ENCODE measurements at places on chromosomes 3 and 15. TPM values are rescaled to one million over a fixed set of nuclear protein-coding genes. Genes with fewer than 3 reads are reported as not detected.

The TEX55 gene
- total RNA-seq, result not detected

The FRMD5 gene
- total RNA-seq, result 10.3 TPM

The CIP2A gene
- total RNA-seq, result 15.7 TPM

The EPHA3 gene
- total RNA-seq, result 1.2 TPM

The TMEM207 gene
- not detected for total RNA-seq

The TOPAZ1 gene
- not detected for total RNA-seq

The POPDC2 gene
- 1.3 TPM for total RNA-seq

The BUB1B gene
- 2.0 TPM for total RNA-seq

The BCL2A1 gene
- total RNA-seq, result 2.8 TPM

The IMPDH2 gene
- total RNA-seq, result 225 TPM

DNA sequence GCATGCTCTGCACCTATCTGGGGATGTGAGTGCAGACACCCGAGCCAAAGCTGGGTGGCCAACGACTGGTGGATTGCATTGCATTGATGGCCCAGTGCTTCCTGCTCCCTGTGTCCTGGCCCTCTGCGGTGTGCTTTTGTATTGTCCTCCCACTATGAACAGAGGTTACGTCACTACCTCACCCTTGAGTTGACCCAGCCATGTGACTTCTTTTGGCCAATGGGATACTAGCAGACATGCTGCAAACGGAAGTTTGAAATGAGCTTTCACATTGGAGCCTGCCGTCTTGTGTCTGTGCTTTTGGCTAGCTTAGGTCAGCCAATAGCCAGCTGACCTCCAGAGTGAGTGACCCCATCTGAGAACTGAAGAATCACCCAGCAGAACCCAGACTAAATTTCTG lies 15.3 kb upstream of the TBC1D21 start:
- H3K36me3 ChIP-seq, result no peaks in the 10 kb centered on the region
- H3K4me1 ChIP-seq, result no peaks in the 10 kb centered on the region
- no peak for DNase-seq
- H3K4me3 ChIP-seq, result no peak overlapping the region
- H3K27me3 ChIP-seq, result no peaks in the 10 kb centered on the region

- H3K27me3 ChIP-seq, result no peaks in the 10 kb centered on the region
- DNase-seq, result no peak
- no peaks in the 10 kb centered on the region for H3K4me1 ChIP-seq
- no peak overlapping the region for H3K4me3 ChIP-seq
Measured at GRCh38 chr3:135140591-135140990, 345.5 kb downstream of the EPHB1 start.

DNA sequence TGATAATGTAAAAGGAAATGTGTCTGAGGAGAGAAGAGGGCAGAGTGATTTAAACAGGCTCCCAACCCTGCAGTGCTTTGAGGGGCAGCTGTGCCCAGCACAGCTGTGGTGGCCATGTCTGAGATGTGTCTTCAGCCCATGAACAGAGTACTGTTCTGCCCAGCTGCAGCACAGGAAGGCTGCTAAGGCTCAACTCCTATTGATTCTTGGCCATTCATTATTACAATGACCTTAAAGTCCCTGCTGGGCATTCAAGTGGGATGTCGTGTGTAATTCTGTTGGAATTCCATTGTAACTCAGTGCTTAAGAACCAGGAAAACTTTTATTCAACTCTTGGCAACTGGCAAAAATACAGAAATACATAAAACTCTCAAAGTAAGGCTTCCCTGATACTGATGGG lies 229.3 kb downstream of the MCTP2 start:
- DNase-seq, result no peak
- H3K4me1 ChIP-seq, result no peaks in the 10 kb centered on the region
- H3K27ac ChIP-seq, result no peak overlapping the region

GRCh38 chr3:64163019-64163754 lies 62.1 kb downstream of the PRICKLE2 start:
- no peak overlapping the region for H3K27ac ChIP-seq
- H3K27me3 ChIP-seq, result no peaks in the 10 kb centered on the region
- no peak overlapping the region for H3K4me3 ChIP-seq
- no peak for DNase-seq
- H3K36me3 ChIP-seq, result peaks cover 4% of the 10 kb centered on the region

DNA sequence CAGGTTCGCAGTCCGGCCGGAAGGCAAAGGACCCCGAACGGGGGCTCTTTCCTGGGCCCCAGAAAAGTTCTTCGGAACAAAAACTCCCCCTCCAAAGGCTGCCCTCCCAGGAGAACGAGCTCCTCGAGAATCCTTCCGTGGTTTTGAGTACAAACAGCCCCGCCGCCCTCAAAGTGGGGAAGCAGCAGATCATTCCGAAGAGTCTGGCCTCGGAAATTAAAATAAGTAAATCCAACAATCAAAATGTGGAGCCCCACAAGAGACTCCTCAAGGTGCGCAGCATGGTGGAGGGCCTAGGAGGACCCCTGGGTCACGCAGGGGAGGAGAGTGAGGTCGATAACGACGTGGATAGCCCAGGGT lies 1.3 kb downstream of the ARHGEF26 start:
- peak overlapping the region; percentile 58 for H3K27ac ChIP-seq
- no peaks in the 10 kb centered on the region for H3K36me3 ChIP-seq
- H3K4me3 ChIP-seq, result peak overlapping the region; percentile 3

GRCh38 chr3:64047787-64048186 lies 24.5 kb upstream of the PSMD6 start:
- H3K4me3 ChIP-seq, result no peak overlapping the region
- no peaks in the 10 kb centered on the region for H3K36me3 ChIP-seq
- H3K27ac ChIP-seq, result no peak overlapping the region
- no peak for DNase-seq
- H3K4me1 ChIP-seq, result no peaks in the 10 kb centered on the region

- no peak overlapping the region for H3K4me3 ChIP-seq
- no peak for DNase-seq
- H3K4me1 ChIP-seq, result no peaks in the 10 kb centered on the region
- no peaks in the 10 kb centered on the region for H3K36me3 ChIP-seq
Measured at GRCh38 chr15:92411256-92411655, 17.6 kb downstream of the ST8SIA2 start.

GRCh38 chr15:42727750-42728381 lies 9.1 kb downstream of the CDAN1 start:
- H3K27me3 ChIP-seq, result no peaks in the 10 kb centered on the region
- no peaks in the 10 kb centered on the region for H3K36me3 ChIP-seq
- no peaks in the 10 kb centered on the region for H3K4me1 ChIP-seq
- no peak for DNase-seq

DNA sequence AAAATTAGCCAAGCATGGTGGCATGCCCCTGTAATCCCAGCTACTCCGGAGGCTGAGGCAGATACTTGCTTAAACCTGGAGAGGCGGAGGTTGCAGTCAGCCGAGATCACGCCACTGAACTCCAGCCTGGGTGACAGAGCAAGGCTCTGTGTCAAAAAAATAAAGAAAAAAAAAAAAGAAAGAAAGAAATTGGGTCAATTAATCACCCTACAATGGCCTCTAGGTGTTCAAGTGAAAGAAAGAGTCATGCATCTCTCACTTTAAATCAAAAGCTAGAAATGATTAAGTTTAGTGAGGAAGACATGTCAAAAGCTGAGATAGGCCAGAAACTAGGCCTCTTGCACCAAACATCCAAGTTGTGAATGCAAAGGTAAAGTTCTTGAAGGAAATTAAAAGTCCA lies 44.9 kb upstream of the GSK3B start:
- H3K27ac ChIP-seq, result no peak overlapping the region
- no peaks in the 10 kb centered on the region for H3K36me3 ChIP-seq
- H3K27me3 ChIP-seq, result no peaks in the 10 kb centered on the region

DNA sequence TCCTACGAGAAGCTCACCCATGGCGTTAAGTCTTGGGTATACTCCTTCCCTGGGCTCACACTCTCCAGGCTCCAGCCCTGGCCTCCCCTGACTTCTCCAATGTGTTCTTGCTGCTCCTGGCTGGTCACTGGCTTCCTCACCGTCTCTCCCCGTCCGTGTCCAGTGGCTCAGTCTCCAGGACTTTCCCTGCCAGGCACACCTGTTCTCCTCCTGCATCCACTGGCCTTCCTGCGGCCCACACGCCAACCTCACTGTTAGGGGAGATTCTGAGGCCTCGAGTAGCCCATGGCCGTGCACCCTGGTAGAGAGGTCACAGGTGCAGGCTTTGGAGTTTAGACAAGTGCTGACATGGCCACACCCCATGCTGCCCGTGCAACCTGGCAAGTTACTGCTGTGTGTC lies 91.9 kb upstream of the SNRPA1 start:
- H3K4me1 ChIP-seq, result no peaks in the 10 kb centered on the region
- no peak overlapping the region for H3K4me3 ChIP-seq
- no peaks in the 10 kb centered on the region for H3K27me3 ChIP-seq
- H3K27ac ChIP-seq, result no peak overlapping the region

GRCh38 chr15:62809115-62809967 lies 233.2 kb upstream of the TPM1 start:
- H3K27ac ChIP-seq, result no peak overlapping the region
- no peak for DNase-seq
- peaks cover 9% of the 10 kb centered on the region for H3K36me3 ChIP-seq
- no peak overlapping the region for H3K4me3 ChIP-seq

DNA sequence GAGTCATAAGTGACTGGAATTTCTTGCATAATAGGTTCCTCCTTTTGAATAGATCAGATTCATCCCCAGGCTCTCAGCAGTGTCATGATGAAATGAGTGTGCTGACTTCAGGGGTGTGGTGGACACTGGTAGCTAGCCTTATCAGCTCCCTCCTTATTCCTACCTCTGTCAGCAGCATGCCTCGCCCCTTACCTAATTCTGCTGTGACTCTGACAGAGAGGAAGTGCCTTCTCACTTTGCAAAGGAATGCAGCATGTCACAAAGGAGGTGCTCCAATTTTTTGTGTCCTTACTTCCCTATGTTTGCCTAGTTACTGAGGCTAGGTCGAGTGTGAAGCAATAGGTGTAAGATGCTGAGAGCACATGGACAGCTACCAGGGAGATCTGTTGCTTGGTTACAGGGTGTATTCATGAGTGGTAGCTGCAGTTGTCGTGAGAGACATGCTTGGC lies 90.6 kb downstream of the TNFAIP8L3 start:
- H3K4me1 ChIP-seq, result no peaks in the 10 kb centered on the region
- DNase-seq, result no peak
- H3K36me3 ChIP-seq, result peaks cover 10% of the 10 kb centered on the region
- H3K4me3 ChIP-seq, result no peak overlapping the region

- H3K27ac ChIP-seq, result peak overlapping the region; percentile 98
- no peaks in the 10 kb centered on the region for H3K27me3 ChIP-seq
- peak overlapping the region; percentile 96 for H3K4me3 ChIP-seq
- peak; percentile 91 for DNase-seq
- H3K36me3 ChIP-seq, result peaks cover 13% of the 10 kb centered on the region
Measured at GRCh38 chr3:63912768-63913588, 795 bp upstream of the SCAANT1 start.

GRCh38 chr3:9400616-9401015 lies 3.2 kb downstream of the SETD5 start:
- no peak overlapping the region for H3K4me3 ChIP-seq
- peak overlapping the region; percentile 98 for H3K27ac ChIP-seq
- no peak for DNase-seq

DNA sequence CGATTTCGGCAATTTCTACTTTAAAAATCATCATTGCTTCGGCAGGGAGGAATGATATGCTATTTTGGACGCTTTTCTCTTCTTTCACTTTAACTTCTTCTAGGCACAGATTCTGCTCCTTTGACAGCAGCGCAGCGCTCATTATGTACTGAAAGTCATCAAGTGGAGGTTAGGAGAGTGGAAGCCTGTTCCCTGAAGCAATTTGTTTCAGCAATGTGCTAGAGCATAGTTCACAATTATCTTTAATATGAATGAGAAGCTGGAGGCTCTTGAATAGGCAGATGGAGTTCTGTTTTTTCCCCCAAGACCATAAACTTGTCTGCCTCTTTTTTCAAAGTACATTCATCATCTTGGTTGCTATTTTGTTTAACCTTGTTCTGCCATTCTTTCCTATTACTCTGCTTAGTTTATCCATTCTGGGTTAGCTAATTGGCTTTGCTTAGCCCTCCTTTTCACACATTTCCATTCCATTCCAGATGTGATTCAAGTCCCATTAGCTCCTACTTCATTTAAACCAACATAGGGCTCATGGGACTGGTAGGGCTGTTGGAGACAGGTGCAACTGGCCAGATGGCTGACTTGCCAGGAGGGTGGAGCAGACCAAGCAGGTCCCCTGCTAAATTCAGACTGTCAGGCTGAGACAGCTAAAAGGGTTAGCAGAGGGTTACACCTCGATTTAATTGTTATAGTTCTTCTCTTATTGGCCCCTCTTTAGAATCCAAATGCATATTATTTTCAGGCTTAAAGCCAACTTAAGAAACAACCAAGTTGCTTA lies 534.7 kb upstream of the CBLB start:
- no peak overlapping the region for H3K27ac ChIP-seq
- H3K36me3 ChIP-seq, result no peaks in the 10 kb centered on the region
- no peaks in the 10 kb centered on the region for H3K4me1 ChIP-seq
- H3K27me3 ChIP-seq, result no peaks in the 10 kb centered on the region

DNA sequence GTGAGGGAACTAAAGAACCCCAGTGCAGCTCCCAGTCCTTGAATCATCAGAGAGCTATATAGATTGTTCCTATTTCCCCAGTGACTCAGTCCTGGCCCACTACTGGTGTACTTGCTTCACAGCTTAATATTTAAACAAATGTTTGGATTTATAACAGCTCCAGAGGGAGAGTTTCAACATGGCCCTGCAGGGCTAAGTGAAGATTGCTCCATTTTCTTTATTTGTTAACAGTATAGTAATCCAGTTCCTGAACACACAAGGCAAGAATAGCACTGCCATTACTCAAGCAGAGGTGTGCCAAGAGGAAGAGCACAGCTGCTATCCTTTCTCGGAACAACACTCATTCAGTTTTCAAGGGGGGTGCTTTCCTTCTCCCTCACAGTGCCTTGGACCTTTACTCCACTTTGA lies 6.5 kb downstream of the SQOR start:
- H3K4me1 ChIP-seq, result peaks cover 30% of the 10 kb centered on the region
- peak; percentile 59 for DNase-seq
- no peaks in the 10 kb centered on the region for H3K36me3 ChIP-seq
- H3K27me3 ChIP-seq, result no peaks in the 10 kb centered on the region
- H3K27ac ChIP-seq, result peak overlapping the region; percentile 30

GRCh38 chr3:149599236-149599635 lies 58.6 kb downstream of the WWTR1 start:
- no peaks in the 10 kb centered on the region for H3K36me3 ChIP-seq
- H3K27ac ChIP-seq, result no peak overlapping the region
- H3K27me3 ChIP-seq, result no peaks in the 10 kb centered on the region
- no peaks in the 10 kb centered on the region for H3K4me1 ChIP-seq

GRCh38 chr3:72593881-72594397 lies 254.3 kb downstream of the SHQ1 start:
- H3K4me1 ChIP-seq, result no peaks in the 10 kb centered on the region
- no peaks in the 10 kb centered on the region for H3K27me3 ChIP-seq
- no peak overlapping the region for H3K27ac ChIP-seq
- no peak overlapping the region for H3K4me3 ChIP-seq

GRCh38 chr3:187336322-187336721 lies 31.9 kb upstream of the RTP4 start:
- DNase-seq, result no peak
- no peaks in the 10 kb centered on the region for H3K36me3 ChIP-seq
- H3K4me3 ChIP-seq, result no peak overlapping the region
- no peaks in the 10 kb centered on the region for H3K27me3 ChIP-seq

GRCh38 chr15:68309024-68309423 lies 31.5 kb downstream of the FEM1B start:
- no peaks in the 10 kb centered on the region for H3K27me3 ChIP-seq
- H3K4me1 ChIP-seq, result peaks cover 15% of the 10 kb centered on the region
- DNase-seq, result peak; percentile 3
- H3K4me3 ChIP-seq, result no peak overlapping the region
- H3K36me3 ChIP-seq, result no peaks in the 10 kb centered on the region
